M059J (cell line): ENCODE measurements at places on chromosomes 13 and 19. TPM values are rescaled to one million over a fixed set of nuclear protein-coding genes. Genes with fewer than 3 reads are reported as not detected.

LILRA1 gene
- not detected in 2 replicates for total RNA-seq

R3HDM4 gene
- 30.4 and 37.0 TPM in 2 replicates for total RNA-seq

NCAN gene
- not detected in 2 replicates for total RNA-seq

ZNF486 gene
- total RNA-seq = 3.9 and 4.8 TPM in 2 replicates

GPR42 gene
- not detected in 2 replicates for total RNA-seq

C19orf73 gene
- 0.44 and 1.6 TPM in 2 replicates for total RNA-seq

C19orf38 gene
- 0.12 TPM in 1 of 2 replicates, not detected in the other for total RNA-seq

PCSK4 gene
- total RNA-seq = 0.96 TPM in 1 of 2 replicates, not detected in the other

ALOX5AP gene
- 0.52 and 1.2 TPM in 2 replicates for total RNA-seq

KISS1R gene
- not detected in 2 replicates for total RNA-seq

KLK4 gene
- total RNA-seq = not detected in 2 replicates

ABCC4 gene
- 15.4 and 20.6 TPM in 2 replicates for total RNA-seq

CAPN12 gene
- total RNA-seq = 1.0 TPM in 2 replicates

THSD1 gene
- 2.8 and 3.4 TPM in 2 replicates for total RNA-seq

ANKRD24 gene
- total RNA-seq = 0.12 and 0.20 TPM in 2 replicates

AMER2 gene
- not detected in 2 replicates for total RNA-seq

PRR12 gene
- total RNA-seq = 1.3 and 4.5 TPM in 2 replicates

FCHO1 gene
- 0.20 and 2.1 TPM in 2 replicates for total RNA-seq

NXNL1 gene
- total RNA-seq = not detected in 2 replicates

TNFSF9 gene
- 11.7 and 16.3 TPM in 2 replicates for total RNA-seq

KLK2 gene
- total RNA-seq = not detected in 2 replicates

ITPKC gene
- total RNA-seq = 6.3 and 7.2 TPM in 2 replicates

ERICH6B gene
- not detected in 2 replicates for total RNA-seq

IGFL3 gene
- total RNA-seq = not detected in 2 replicates

KCNJ14 gene
- total RNA-seq = 0.02 and 0.47 TPM in 2 replicates

DAND5 gene
- total RNA-seq = 0.62 TPM in 1 of 2 replicates, not detected in the other

LYPD3 gene
- 0.27 and 0.34 TPM in 2 replicates for total RNA-seq
